ENCODE measurements at places on chromosomes 7 and 10.

- DNase-seq = peak; percentile 29
These were observed 119.3 kb upstream of the PTN start for GRCh38 chr7:137462847-137463246.

GRCh38 chr7:144854839-144855424, 19.1 kb upstream of the TPK1 start:
- DNase-seq = peak; percentile 11

GRCh38 chr7:25240340-25240739, 12.1 kb upstream of the NPVF start:
- DNase-seq = no peak

DNA sequence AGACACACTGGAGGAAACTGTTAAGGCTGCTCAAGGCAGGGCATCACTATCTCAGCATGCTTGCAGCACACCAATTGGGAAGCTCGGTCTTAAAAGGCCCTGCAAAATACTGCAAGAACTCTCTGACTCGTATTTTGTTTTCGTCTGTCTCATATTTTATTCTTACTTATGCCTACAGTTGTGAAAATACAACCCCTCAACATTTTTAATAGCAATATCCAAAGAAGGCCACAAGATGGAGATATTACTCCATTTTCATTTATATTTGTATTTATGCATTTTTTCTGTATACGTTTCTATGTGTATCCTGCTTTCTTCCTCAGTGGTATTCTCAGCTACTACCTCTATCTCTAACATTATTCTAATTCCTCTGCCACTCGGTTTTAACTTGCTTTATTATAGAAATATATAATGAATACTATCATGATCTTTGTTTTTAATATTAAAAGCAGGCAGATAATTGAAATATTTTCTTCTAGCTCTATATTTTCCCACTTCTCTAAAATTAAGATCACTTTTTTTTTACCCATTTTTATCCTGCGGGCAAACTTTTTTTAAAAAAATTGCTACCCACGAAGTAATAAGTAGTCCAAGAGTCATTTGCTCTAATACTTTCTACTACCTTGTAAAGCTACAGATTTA, 10.0 kb downstream of the DNAJC1 start:
- peak; percentile 20 for DNase-seq

GRCh38 chr7:116534790-116535189, 10.0 kb downstream of the CAV1 start:
- DNase-seq = no peak

DNA sequence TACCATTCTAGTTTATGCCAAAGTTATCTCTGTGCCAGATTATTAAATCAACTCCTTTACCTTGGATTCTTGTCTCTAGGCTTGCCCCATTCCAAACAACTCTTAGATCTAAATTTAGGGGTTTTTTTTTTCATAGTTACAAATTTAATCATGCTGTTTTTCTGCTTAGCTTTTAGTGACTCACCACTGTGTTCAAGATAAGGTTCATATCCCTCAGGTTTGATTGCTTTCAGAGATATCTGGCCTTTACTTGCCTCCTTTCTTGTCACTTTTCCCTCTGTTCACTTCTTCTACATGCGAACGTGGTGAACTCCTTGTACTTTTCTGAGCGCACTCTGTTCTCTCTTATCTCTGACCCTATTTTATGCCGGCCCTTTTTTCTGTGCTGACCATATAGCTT, 78.2 kb downstream of the VPS50 start:
- DNase-seq = no peak

DNA sequence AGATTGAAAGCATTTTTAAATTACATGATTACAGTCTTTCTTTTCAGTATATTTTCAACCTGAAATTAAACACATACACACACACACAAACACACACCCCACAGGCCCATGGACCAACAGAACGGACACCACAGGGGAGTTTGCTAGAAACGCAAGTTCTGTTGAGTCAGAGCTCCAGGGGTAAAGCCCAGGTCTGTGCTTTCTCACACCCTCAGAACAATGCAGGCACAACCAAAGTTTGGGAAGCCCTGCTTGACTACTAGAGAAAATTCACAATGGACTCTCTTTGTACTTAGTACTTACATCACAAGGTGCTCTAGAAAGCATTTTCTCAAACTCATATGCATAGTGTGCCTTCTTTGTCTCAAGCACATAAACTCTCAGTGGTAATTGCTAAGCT, 704.0 kb upstream of the IGFBP3 start:
- no peak for DNase-seq

GRCh38 chr7:17659126-17659525, 281.2 kb downstream of the SNX13 start:
- DNase-seq = no peak

DNA sequence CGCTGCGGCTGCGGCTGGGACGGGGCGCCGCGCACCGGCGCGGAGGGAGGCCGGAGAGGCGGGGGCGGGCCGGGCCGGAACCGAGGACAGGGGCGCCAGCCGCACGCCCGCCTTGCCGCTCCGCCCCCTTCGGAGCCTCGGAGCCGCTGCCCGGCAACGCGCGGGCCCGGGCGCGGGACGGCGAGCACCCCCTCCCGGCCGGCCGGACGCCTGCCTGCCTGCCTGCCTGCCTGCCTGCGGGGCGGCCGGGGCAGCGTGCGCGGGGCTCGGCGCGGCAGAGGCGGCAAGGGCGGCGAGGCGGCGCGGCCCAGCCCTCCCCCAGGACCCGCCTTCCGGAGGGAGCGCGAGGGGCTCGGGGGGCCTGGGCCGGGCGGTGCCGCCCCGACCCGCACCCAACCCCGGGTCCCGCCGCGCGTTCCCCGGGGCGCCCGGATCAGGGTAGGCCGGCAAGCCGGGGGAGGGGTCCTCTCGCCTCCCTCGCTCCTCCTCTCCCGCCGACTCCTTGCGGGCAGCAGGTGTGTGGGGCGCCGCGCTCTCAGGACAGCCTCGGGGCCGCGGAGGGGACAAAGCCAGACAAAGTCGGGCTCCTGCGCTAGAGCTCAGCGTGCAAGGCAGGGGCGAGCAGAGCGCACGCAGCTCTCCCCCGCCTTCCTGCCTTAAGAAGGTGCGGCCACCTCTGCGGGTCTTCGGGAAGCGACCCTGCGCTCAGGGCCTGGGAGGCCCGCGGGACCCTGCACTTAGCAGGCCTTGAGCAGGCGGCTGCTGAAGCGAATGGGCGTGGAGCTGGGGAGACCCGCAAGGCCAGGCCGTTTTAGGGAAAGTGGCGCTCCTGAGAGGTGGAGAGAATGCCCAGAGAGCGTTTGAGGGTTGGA, at the start of gene KIAA1549:
Gene KIAA1549, minus strand, starts transcription at position 58 of the 872 bp plus-strand sequence. CDS start 120 bp downstream, outside the sequence.
- DNase-seq = peak; percentile 70

- DNase-seq = no peak
These were observed 1.1 kb downstream of the TMEM273 start for GRCh38 chr10:49187044-49187484.

DNA sequence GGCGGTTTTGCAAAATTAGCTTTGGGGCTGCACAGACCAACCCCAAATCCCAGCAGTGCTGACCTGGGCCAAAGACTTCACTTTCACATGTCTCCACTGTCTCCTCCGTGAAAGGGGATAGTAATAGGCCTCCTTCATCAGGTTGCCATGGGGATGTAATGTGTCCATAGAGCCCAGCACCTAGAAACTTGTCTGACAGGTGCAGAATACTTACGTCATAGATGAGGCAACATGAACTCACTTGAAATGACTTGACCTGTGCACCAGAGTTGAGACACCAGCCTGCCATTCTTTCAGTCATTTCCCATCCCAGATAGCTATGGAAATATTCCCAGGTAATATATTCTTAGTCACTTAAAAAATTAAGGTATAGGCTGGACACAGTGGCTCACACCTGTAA, 94.2 kb downstream of the INSYN2A start:
- DNase-seq = no peak

DNA sequence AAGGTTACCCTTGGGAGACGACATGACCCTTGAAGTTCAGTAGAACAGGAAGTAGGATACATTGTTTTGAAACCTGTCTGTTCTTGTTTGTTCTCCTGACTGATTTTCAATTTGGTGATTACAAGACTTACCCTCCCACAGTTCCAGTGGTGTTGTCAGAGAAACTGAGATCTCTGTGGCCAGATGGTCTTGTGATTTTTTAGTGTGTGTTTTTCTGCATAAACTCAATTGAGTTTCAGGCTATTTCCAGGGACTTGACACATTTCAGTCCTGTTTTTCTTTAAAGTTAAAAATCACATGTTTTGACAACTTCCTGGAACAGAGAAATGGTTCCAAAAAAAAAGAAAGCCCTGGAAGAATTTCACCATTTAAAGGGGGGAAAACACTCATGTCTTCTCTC, 22.3 kb downstream of the PIK3CG start:
- no peak for DNase-seq

DNA sequence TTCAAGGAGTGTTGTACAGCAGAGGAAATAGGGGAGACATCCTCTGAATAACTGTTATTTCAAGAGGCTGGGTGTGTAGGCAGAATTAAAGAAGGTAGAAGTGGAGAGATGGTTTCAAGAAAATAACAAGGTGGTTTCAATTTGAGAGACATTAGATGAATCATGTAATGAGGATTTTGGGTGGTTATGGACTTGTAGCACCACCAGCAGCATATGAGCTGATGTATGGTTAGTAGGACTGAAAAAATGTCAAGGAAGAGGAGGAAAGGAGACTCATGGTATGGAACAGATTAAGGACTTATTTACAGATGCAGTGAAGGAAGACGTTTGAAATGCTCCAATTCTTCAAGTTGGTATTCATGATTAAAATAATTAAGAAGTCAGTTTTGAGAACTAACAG, 166.2 kb downstream of the EXOC4 start:
- DNase-seq = no peak

DNA sequence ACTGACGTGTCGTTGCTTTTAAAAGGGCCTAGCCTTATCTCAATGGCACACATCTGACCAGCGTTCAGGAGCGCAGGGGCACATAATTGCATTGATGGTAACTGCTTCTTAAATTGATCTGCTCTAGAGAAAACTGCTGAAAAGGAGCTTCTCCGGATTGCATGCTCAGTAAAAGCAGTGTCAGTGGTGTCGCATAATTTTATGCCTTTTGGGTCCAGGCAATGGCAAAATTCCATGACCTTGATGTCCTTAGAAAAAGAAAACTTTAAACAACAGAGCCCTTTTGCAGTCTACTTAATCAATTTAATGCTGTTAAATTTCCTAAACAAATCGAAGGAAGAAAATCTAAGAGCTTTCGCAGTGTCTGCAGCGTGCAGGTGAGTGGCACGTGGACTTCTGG, 75.7 kb downstream of the PTPRE start:
- no peak for DNase-seq

GRCh38 chr7:134699899-134700298, 53.2 kb downstream of the BPGM start:
- DNase-seq = no peak

- no peak for DNase-seq
These were observed 41.1 kb downstream of the CPVL start for GRCh38 chr7:29105191-29105590.

DNA sequence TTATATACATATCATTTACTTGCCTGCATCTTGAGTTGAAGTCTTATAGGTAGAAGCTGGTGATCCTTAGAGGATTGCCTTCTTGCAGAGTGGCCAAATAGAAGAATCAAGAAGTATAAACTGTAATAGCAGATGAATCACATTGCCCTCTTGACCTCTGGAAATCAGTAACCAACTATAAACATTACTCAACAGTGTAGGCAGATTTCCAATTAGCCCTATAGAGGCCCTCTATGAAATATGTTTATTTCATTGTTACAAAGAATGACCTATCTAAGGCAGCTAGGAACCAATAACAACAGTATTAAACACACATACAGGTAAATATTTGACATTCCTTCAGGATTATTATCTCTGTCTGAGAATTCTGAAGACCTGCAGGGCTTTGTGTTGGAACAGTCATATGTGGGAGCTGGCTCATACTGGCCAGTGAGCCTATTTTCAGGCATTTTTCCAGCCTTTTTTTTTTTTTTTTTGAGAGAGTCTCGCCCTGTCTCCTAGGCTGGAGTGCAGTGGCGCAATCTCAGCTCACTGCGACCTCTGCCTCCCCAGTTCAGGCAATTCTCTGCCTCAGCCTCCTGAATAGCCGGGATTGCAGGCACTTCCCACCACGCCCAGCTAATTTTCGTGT, 7.2 kb upstream of the SRI start:
- no peak for DNase-seq

GRCh38 chr7:23967949-23968599, 258.1 kb downstream of the STK31 start:
- peak; percentile 35 for DNase-seq

- DNase-seq = no peak
These were observed 246.3 kb upstream of the PITRM1 start for GRCh38 chr10:3418926-3419325.

DNA sequence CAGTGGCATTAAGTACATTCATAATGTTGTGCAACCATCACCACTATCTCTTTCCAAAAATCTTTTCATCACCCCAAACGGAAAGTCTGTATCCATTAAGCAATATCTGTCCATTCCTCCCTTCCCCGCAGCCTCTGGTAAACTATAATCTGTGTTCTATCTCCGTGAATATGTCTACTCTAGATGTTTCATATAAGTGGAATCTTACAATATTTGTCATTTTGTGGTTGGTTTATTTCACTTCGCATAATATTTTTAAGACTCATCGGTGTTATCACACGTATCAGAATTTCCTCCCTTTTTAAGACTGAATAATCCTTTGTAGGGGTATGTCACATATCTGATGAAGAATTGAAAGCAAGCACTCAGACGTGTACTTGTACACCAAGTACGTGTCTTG, 86.0 kb upstream of the FGFR2 start:
- DNase-seq = no peak

- DNase-seq = no peak
These were observed 694.1 kb downstream of the ANKRD7 start for GRCh38 chr7:118918556-118918955.

DNA sequence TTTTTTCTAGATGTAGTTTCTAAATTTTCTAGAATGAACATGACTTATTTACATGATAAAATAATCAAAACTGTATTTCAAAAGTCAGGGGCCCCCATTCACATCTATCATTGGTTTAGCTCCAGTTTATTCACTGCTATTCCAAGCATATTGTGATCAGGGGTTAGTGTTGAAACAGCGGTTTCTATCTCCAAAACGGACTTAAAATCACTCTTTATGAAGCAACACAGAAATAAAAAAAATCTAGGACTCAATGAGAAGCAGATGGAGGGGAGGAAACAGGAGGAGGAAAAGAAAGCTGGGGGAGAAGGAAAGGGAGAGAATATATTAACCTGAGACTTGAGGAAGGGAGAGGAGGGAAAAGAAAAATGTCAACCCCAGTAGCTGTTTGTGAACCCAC, 14.8 kb upstream of the CH25H start:
- DNase-seq = no peak

- no peak for DNase-seq
These were observed 5.7 kb upstream of the LMOD2 start for GRCh38 chr7:123649964-123650363.

- no peak for DNase-seq
These were observed 250.3 kb downstream of the TCERG1L start for GRCh38 chr10:131061216-131061615.
